ENCODE measurements at places on chromosomes 6 and 20.

DNA sequence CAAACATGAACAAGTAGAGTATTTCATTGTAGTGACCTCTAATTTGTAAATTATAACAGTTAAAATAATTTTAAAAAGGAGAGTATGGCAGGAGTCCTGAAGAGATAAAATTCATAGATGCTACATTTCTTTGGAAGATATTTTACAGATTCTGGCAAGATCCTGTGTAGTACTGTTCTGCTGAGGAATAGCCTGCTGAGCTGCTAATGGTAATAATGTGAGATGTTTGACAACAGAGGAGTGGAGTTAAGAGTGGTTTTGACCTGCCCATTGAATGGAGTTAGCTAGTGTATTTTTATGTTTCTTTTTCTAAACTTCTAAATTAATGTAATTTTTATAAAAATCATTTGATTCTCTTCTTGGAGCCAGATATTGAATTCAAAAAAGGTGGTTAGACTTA, 11.8 kb downstream of the CLVS2 start:
- DNase-seq: no peak

DNA sequence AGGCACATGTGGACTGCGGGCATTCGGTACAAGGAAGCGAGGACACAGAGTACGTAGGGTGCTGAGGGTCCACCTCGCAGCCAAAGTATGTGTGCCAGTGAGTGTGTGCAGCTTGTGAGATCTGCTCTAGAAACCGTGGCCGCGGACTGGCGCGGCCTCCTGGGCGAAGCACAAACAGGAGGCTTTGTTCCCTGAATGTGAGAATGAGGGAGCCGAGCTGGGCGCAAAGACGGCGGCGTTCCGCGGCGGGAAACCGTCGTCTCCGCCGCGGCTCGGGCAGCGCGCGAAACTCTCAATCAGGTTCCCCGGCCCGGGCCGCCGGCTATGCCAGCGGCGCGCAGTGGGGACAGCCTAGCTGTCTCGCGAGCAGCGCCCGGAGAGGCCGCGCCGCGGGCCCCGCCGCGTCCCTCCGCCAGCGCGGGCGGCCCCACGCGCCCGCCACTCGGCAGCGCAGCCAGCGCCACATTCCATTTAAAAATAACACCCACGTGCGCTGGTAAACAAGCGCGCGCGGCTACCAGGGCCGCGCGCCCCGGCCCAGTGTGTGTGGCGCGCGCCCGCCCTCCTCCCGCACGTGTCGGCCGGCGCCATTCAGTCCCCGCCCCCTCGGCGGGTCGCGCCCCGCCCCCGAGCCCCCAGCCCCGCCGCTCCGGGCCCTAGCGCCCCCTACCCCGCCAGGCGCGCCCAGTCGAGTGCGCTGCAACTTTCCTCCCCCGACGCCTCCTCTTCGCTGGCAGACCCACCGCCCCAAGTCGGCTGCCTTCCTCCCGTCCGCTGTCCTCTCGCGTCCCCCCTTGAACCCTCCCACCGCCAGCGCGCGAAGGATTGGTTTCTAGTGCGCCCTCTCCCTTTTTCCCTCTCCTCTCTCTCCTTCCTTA, 3.0 kb upstream of the FOXO3 start:
- DNase-seq: peak; percentile 74

- no peak for DNase-seq
Observed at GRCh38 chr6:45965007-45965406, 50.7 kb downstream of the CLIC5 start.

DNA sequence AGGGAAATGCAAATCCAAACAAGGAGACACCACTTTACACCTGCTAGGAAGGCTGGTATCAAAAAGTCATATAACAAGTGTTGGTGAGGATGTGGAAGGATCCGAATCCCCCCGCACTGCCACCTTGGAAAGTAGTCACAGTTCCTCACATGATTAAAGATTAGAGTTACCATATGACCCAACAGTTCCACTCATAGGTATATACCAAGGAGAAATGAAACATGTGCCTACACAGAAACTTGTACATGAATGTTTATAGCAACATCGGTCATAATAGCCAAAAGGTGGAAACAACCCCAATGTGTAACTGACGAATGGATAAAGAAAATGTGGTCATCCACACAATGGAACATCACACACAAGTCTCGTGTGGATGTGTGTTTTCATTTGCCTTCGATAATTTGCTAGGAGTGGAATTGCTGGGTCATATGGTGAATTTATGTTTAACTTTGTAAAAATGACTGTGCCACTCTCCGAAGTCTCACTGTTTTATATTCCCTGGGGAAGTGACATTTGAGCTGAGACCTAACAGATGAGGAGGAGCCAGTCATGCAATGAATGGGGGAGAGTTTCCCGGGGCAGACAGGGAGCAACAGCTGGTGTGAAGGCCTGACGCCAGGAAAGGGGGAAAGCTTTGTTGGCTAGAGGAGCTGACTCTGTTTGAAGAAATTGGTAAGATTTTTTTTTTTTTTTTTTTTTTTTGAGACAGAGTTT, 125.9 kb upstream of the MLN start:
- DNase-seq: no peak

GRCh38 chr20:8946036-8946940, 122.6 kb upstream of the PLCB4 start:
- no peak for DNase-seq

- DNase-seq: no peak
Observed at GRCh38 chr6:51141080-51141479, 322.4 kb downstream of the TFAP2B start.

- DNase-seq: no peak
Observed at GRCh38 chr6:46016063-46016608, 476 bp upstream of the CLIC5 start.

- DNase-seq: no peak
Observed at GRCh38 chr6:13288481-13288880, 39.9 kb downstream of the TBC1D7 start.

GRCh38 chr6:34914358-34914757, 25.3 kb downstream of the ANKS1A start:
- DNase-seq: no peak

- DNase-seq: peak; percentile 61
Observed at GRCh38 chr6:116387374-116387773, 16.6 kb downstream of the DSE start.

GRCh38 chr6:135622081-135622480, 124.5 kb upstream of the AHI1 start:
- no peak for DNase-seq

- no peak for DNase-seq
Observed at GRCh38 chr6:134186355-134186754, 131.6 kb downstream of the SGK1 start.

- DNase-seq: no peak
Observed at GRCh38 chr6:43942011-43942442, 172.0 kb downstream of the VEGFA start.

GRCh38 chr20:54221996-54222890, 14.4 kb downstream of the PFDN4 start:
- DNase-seq: no peak

GRCh38 chr20:11726026-11726425, 191.7 kb upstream of the BTBD3 start:
- DNase-seq: no peak

DNA sequence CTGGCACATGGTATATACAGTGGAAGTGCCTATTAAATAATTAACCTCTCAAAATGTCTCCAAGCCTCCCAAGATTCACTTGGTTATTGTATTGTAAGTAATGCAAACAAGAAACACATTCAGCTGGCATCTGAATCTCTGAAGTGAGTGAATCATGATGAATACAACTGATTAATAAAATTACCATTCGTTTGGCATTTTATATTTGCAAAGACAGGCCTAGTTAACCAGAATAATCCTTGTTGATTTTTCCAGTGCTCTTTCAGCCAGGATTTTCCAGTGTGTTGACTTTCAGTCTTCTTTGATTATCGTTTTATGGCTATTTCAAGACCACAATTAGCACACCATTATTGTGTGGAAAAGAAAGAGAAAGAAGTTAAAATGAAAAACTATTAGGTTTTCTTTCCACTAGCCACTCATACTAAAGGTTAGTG, 20.3 kb downstream of the SLC22A2 start:
- no peak for DNase-seq

DNA sequence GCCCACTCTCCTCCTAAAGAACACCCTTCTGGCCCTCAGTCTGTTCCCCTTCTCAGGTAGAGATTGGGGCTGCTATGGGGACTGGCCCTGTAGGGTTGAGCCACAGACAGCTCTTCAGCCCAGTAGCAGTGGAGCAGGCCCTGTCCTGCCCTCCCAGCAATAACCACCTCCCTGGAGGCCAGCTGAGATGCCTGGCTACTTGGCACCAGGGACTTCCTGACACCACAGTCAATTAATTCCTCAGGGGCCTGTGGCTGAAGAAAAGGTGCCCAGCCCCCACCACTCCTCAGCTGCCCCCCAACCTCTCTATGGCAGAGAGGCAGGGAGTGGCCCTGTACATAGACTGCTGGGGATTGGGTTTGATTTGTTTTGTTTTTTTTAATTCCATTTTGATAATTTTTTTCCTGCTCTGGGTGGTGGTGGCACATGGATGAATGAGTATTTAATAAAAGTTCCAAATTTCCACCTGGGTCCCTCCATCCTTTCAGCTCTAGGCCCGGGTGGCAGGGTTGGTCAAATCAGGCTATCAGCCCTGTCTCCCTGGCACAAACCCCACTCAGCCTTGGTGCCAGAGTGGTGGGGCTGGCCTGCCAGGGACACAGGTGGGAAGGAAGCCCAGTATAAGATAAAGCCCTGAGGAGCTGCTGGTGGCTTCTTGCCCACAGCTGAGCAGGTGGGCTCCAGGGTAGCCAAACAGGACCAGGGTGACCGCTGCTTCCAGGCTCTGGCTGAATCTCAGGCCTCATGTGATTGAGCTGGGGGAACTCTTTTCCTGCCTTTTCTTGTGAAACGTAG, 1.9 kb upstream of the DEF6 start:
- DNase-seq: no peak

DNA sequence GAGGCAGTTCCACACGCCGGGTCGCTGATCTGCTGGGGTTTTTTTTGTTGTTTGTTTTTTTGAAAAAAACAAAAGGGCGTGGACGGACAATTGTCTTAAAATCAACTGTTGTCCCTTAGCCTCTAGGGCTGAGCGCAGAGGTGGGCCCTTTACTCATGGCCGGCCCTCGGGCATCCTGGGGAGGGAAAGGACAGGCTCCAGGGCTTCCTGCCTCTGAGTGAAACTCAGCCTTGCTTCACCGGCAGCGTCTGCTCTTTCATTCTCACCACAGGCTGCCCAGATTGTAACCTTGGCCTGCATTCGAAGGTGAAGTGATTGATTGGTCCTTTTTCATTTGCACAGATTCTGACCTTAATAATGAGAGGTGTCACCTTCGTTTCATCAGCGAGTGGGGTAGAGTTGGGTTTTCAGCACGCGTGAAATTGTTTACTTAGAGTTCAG, 797 bp downstream of the SMIM13 start:
- DNase-seq: peak; percentile 72

- DNase-seq: no peak
Observed at GRCh38 chr20:63357921-63358905, 2.9 kb downstream of the CHRNA4 start.

- no peak for DNase-seq
Observed at GRCh38 chr6:40922281-40922680, 116.7 kb downstream of the UNC5CL start.

DNA sequence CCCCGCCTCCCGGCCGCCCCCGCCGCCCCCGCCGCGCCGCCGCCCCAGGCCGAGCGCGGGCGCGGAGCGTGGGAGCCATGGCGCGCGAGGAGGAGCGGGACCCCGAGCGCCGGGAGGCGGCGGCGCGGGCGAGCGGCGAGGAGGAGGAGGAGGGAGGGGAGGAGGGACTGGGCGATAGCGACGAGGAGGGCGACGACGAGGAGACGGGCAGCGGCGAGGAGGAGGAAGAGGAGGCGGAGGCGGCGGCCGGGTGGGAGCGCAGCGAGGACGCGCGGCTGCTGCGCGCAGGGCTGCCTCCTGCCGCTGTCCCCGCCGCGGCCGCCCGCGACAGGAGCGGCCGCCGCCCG, at the start of gene SLC24A3:
Gene SLC24A3, plus strand, starts transcription at position 174 of the 347 bp plus-strand sequence.
- DNase-seq: no peak

- no peak for DNase-seq
Observed at GRCh38 chr20:62727584-62728027, 19.0 kb downstream of the NTSR1 start.

DNA sequence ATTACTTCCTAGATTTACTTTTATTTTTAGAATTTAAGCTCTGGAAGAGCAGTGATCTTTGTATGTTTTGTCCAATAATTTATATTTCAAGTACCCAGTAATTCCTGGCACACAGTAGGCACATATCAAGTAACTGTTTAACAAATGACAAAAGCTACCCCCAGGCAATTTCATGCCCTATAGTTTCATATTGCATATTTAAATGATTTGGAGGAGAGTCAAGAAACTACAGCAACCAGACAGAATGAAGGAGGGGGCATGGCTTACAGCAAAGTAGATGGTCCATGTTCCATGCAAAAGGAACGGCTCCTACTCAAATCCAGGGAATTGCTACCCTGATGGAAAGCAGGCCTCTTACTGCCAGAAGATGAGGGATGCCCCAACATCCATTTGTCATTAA, 113.5 kb downstream of the ARHGAP18 start:
- DNase-seq: no peak

DNA sequence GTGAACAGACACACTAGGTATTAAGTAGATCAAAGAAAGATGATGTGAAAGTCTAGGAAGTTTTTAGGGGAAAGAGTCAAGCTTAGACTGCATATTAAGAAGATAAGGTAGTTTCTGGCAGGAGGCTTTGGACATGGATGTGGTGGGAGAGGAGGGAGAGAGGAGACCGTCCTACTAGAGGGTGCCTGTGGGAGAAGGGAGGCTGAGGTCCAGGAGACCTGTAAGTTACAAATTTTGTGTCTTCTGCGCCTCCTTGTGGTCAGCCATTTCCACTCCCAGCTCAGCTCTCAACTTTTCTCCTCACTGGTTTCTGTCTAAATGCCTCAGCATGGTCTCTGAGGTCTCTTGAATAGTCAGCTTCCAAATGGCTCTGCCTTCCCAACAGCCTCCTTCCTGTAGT, 193.5 kb downstream of the UNC5CL start:
- DNase-seq: no peak

DNA sequence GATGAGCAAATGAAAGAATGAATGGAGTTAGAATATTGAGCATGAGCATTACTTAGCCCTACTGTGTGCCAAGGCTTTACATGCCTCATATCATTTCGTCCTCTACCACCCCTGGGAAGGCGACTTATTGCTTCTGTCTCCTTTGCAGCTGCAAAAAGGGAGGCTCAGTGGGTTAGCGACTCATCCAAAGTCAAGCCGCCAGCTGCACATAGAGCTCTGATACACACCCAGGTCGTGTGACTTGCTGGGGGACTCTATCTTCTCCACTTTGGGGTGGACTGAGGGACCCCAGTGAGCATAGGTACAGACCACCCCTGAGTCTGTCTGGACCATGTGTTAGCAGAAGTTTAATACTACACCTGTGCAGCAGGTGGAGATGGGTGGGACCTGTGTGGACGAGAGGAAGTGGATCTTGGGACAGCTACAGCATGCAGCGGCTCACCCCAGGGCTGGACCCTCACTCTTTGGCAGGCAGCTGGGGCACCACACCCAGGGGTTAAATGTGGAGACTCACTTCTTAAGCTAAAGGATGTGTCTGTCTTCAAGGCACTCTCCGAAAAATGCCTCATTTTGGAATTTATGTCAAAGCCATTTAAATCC, 36.2 kb upstream of the ANGPT4 start:
- no peak for DNase-seq

DNA sequence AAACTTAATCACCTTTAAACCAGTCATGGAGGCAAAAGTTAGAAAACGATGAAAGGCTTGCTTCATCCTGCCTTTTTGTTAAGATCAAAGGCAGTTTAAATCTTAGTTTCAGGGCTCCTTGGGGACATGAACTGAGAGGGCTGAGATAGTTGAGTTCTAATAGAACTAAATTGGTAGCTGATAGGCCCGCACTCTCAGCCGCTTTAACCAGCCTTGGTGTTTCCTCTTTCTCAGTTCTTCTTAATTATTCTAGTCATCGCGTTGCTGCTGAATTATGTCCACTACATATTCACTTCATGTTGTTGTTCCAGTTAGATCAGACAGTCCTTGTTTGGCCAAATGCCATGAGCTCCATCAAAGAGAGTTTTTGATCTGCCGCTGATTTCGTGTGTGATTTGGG, 72.5 kb downstream of the ANKS1A start:
- DNase-seq: no peak
